ENCODE measurements at places on chromosomes 4 and X.

- no peak for DNase-seq
Observed at GRCh38 chrX:109939498-109939897, 63.4 kb upstream of the TMEM164 start.

GRCh38 chr4:182447767-182448280 is 204.6 kb downstream of the TENM3 start:
- DNase-seq, result no peak

DNA sequence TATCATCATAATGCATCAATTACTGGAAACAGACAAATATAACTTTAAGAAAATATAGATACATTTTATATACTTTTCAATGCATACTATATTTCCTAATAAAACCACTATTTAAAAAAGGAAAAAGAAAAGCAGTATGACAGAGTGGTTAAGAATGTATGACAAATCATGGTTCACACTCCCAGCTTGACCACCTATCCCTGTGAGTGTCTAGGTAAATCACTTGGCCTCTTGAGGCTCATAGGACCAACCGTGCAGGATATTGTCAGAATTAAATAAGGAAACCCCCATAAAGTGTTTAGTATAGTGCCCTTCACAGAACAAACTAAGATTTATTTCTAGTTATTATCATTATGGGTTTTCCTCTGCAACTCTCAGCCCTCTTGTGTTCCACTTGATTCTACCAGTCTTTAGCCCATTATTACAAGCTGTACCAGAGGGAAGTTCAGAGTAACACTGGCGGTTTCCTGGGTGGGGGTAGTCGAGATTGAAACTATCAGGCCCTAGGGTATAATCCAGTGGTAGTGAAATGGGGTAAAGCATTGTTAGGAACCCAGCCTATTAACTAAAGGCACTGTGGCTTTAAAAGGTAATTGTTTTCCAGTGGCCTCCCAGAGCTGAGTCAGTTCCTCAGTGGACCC is 55.5 kb upstream of the PAK3 start:
- no peak for DNase-seq

GRCh38 chr4:159023741-159024140 is 79.1 kb upstream of the RAPGEF2 start:
- no peak for DNase-seq

- DNase-seq, result no peak
Observed at GRCh38 chr4:165537028-165537648, 158.3 kb downstream of the CPE start.

DNA sequence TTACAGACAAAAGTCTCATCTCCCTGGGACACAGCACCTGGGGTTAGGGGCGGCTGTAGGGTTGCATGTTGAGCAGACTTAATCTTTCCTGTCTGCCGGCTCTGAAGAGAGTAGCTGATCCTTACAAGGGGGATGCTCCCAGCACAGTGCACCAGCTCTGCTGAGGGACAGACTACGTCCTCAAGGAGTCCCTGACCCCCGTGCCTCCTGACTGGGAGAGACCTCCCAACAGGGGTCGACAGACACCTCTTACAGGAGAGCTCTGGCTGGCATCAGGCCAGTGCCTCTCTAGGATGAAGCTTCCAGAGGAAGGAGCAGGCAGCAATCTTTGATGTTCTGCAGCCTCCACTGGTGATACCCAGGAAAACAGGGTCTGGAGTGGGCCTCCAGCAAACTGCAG is 506.0 kb upstream of the FMR1 start:
- DNase-seq, result no peak

- DNase-seq, result no peak
Observed at GRCh38 chr4:28225689-28226353, 1365.2 kb downstream of the STIM2 start.

DNA sequence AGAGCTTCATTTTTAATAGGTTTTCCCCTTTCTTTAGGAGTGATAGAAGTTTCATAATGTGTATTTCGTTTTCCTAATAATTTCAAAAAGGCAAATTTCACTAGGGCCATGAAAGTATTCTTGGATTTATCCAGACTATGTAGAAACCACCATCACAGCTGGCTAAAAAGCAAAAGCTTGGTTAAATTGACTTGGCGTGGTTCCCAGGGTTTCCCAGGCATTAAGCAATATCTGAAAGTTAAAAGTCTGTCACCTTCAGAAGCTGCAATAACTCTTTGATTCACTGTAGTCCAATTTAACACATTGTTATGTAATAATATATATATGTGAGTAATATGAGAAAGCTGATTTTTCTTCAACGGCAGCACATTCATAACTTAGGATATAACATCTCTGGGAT is 38.3 kb downstream of the NDNF start:
- no peak for DNase-seq

DNA sequence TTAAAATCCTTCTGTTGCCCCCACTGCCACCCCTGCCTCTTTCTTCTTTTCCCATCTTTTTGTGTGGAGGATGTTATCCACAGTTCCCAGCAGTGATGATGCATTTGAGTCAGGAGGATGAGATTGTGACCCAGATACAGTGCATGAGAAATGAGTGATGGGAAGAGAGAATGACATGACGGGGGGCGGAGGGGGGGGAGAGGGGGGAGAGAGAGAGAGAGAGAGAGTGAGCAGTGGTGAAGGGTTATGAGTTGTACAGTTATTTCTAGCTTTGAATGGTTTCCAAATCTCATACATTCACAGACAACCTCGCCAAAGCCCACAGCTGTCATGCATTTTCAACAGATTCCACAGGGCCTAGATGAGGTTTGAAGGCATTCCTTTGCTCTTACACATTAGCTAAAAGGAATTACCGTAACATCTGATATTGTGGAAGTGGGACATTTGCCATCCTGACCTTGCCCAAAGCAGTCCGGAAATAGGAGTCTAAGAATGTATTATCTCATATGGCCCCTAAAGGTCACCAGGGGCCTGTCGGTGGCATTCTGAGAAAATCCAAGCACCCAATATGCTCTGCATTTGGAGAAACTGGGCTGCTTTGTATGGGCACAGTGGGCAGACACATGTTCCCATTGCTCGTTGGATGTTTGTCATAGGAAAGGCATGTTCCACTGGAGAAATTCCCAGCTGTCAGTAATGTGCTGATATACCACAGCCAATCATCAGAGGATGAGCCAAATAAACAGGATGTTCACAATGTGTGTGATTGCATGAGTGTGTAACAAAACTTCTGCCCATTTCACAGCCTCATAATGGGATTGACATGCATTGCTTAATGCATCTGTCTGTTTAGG is 435.8 kb downstream of the SPRY1 start:
- no peak for DNase-seq

GRCh38 chr4:138736362-138736761 is 279.2 kb upstream of the NOCT start:
- no peak for DNase-seq

GRCh38 chrX:102498732-102499131 is 17.8 kb downstream of the TMSB15A start:
- DNase-seq, result no peak

GRCh38 chr4:152038238-152038637 is 277.4 kb upstream of the GATB start:
- DNase-seq, result no peak

GRCh38 chr4:145034727-145035211 is 63.2 kb downstream of the ANAPC10 start:
- DNase-seq, result no peak

GRCh38 chr4:8754634-8755589 is 116.7 kb downstream of the HMX1 start:
- no peak for DNase-seq

DNA sequence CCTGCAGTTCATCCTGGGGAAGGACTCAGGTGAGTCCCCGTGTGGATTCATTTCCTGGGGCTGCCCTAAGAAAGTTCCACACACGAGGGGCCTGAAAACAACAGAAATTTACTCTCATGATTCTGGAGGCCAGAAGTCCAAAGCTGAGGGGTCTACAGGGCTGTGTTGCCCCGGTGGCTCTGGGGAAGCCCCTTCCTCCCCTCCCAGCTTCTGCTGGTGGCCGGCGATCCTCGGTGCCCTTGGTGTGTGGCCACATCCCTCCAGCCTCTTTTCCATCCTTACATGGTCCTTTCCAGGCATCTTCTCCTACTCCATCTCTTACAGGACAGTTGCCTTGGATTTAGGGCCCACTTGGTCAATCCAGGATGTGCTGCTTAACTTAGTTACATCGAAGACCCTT is 15.1 kb downstream of the SH3BP2 start:
- DNase-seq, result no peak

GRCh38 chr4:163109967-163110366 is 56.7 kb downstream of the NAF1 start:
- no peak for DNase-seq

DNA sequence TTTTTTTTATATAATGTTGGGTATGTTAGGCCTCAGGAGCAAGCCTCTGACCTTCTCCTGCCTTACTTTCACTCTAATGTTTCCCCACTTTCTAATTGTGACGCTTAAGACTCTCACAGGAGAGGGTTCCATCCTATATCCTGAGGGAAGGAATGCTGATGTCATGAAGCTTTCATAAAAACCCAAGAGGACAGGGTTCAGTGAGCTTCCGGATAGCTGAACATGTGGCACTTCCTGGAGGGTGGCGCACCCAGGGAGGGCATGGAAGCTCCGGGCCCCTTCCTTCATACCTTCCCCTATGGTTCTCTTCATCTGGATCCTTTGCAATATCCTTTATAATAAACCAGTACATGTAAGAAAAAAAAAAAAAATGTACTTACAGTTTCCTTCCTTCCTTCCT is 48.0 kb upstream of the TMPRSS11E start:
- DNase-seq, result no peak

DNA sequence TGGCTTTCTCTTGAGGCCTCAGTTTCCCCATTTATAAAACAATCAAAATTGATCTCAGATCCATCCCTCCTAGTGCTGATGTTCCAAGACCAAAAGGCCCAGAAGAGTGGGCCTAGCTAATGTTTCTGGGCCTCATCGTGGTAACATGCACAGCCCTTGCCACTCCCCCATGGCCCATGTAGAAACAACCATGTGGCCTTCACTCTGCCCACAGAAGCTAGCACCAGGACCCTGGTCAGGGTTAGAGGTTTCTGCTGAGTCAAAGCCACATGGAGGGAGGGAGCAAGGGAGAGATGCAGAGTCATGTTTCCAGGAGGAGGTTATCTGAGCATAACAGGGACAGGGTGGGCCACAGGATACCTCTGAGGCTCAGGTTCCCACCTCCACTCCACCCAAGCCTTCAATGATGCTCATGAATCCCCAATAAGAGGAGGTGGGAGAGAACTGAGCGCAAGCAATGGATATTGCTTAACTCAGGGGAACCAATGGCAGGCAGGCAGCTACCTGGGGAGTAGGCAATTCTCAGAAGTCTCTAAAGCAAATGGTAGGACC is 16.9 kb downstream of the OTUD5 start:
- DNase-seq, result no peak

- DNase-seq, result no peak
Observed at GRCh38 chr4:147524601-147525000, 43.7 kb downstream of the EDNRA start.

DNA sequence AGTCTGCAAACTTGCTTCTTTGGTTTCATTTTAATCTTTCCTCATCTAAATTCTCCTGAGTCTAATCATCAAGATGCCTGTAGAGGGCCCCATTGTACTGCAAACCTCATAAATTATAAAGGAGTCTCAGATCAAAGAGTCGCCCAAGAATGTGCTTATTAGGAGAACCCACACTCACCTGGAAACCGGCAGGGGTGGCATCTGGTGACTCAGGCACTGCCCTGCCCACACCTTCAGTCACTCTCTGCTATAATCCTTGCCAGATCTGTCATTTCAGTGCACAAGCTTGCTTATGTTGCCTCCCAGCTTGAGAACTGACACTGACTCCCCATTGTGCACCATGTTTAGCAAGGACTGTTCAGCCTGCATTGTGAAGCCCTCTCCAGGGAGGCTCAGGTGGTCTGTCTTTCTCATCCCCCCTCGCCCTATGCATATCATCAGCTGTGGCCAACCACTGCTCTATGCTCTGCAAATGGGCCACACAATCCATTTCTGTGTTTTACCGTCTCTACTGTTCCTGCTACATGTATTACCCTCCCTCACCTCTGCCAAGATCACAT is 12.4 kb downstream of the EPGN start:
- DNase-seq, result no peak

- DNase-seq, result no peak
Observed at GRCh38 chrX:108736509-108737479, at the start of gene IRS4. TSS of gene IRS4 (minus strand) at chrX:108736563.

DNA sequence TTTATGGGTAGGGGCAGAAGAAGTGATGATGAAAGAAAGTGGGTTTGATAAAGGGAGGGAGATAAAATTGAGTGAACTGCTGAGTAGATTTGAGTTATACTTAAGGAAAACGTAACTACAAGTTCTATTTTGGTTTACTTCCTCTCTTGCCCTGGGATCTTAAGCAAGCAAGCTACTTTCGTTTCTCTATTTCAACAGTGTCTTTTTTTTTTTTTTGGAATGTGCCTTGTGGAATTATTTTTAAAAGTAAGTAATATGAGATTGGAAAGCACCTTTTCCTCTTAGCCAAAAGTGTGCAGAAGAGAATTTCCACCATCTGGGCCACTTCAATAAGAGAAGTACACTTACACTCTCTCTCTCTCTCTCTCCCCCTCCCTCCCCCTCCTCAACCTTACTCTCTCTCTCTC is 16.0 kb upstream of the C4orf36 start:
- no peak for DNase-seq

GRCh38 chr4:95835672-95836071 is 4.2 kb upstream of the PDHA2 start:
- DNase-seq, result no peak

- DNase-seq, result no peak
Observed at GRCh38 chr4:1359144-1359501, 12.1 kb downstream of the UVSSA start.

DNA sequence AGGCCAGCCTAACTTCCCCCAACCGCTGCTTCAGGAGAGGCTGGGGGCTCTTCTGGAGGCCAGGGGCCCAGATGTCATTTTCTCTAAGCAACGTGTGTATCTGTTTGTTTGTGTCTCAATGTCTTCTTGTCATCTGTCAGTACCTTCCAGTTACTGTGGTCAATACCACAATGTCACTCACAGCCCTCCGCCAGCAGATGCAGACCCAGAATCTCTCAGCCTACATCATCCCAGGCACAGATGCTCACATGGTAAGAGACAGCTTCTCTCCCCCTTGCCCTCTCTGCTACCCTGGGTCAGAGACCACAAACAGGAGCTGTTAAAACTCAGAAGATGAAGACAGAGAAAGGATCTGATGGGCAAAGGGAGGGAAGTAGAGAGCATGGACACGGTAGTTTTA is 5.0 kb downstream of the XPNPEP2 start:
- no peak for DNase-seq

DNA sequence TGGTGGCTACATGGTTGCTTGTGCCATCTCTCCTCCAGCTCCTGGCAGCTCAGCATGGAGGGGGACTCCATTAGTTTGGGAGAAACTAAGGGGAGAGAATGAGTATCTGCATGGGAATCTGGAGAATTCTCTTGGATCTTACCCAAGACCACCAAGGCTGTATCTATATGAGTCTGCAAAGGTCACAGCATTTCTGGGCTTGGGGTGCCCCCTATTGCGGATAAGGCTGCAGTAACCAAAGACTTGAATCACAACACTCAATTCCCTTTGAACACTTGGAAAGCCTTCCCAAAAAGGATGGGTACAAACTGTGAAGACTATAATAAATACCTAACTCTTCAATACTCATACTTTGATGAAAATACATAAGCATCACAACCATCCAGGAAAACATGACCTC is 623.5 kb upstream of the NR3C2 start:
- no peak for DNase-seq

- DNase-seq, result no peak
Observed at GRCh38 chr4:145207934-145208333, 27.5 kb upstream of the OTUD4 start.
